ENCODE measurements at places on chromosomes 7 and 10.

- DNase-seq, result no peak
Measured at GRCh38 chr10:119450606-119451299, 91.8 kb downstream of the RGS10 start.

DNA sequence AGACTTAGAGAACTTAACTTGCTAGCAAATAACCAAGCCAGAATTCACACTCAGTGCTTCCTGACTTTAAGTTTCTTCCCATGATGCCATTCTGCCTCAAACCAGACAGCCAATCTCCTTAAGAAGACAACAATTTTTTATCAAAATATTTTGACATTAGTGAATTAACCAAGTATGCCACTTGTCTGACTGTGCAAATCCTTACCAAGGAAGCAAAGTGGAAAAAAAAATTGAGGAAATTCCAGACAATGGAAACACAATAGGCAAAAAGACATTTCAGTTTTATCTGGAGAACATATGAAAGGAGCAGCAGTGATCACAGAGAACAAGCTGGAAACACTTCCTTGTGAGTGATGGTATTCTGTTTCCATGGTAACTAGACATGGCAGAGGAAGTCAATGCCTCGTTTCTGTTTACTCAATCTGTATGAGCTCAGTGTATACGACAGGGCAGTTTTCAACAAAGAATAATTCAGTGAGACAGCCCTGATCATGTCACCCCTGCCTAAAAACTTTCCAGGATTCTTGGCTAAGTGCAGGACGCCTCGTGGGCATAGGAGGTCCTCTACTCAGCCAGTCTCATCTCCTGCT lies 114.2 kb downstream of the DYNC1I1 start:
- no peak for DNase-seq

- no peak for DNase-seq
Measured at GRCh38 chr10:132048294-132048667, 17.5 kb upstream of the JAKMIP3 start.

GRCh38 chr10:56135828-56136227 lies 225.2 kb downstream of the ZWINT start:
- no peak for DNase-seq

GRCh38 chr7:31494421-31494820 lies 19.5 kb upstream of the ITPRID1 start:
- no peak for DNase-seq

DNA sequence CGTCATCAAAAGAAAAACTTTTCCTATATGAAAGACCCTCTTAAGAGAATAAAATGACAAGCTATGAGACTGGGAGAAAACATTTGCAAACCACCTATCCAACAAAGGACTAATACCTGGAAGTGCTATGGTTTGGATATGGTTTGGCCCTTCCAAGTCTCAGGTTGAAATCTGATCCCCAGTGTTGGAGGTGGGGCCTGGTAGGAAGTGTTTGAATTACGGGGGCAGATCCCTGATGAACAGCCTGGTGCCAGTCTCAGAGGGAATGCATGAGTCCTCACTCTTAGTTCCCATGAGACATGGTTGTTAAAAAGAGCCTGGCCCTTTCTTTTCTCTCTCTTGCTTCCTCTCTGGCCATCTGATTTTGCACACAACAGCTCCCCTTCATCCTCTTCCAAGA lies 6.3 kb downstream of the ALDH18A1 start:
- DNase-seq, result no peak

DNA sequence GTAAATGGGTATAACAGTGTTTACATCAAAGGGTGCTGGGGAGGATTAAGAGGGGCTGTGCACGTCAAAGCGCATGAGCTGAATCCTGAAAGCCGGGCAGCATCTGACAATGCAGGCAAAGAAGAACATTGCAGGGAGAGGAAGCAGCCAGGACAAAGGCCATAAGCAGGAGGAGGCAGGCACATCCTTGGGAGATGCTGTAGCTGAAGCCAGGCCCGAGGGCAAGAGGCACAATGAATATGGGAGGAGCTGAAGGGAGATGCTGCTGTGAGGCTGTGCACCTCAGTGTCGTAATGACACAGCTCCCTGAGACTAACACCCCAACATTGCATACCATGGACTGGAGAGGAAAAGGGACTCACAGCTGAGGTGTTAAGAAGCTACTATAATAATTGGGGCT lies 129.2 kb downstream of the BTAF1 start:
- DNase-seq, result no peak

- DNase-seq, result no peak
Measured at GRCh38 chr10:20372748-20373147, 524.4 kb downstream of the NEBL start.

GRCh38 chr10:72472306-72472705 lies 117.6 kb upstream of the DNAJB12 start:
- no peak for DNase-seq

DNA sequence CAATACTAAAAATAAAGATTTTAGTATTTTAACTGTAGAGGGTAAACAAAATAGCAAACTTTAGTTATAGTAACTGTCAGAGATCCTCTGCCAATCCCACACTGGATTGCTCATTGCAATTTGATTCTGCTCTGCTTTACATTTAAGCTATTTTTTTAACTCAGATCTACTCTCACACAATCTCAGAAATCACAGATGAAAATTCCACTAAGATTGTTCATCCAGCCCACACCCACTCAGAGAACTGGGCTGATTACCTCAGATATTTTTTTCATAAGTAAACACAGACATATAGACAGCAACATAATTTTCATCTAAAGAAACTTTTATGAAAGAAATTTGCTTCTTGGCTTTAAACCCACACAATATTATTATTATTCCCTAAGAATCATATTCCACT lies 7.0 kb downstream of the OSBPL3 start:
- no peak for DNase-seq

DNA sequence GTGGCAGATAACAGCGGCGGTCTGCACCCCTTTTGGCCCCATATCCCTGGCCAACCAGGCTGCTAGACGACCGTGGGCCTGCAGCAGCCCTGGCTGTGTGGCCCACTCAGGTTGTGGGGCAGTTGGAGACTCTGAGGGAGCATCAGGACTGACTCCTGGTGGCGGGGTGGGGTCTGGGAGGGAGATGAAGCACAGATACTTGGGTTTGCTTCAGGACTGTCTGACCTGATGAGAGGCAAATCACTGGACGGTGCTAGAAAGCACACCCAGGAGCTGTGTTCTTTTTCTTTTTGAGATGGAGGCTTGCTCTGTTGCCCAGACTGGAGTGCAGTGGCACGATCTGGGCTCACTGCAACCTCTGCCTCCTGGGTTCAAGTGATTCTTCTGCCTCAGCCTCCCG lies 28.2 kb downstream of the BAMBI start:
- no peak for DNase-seq

DNA sequence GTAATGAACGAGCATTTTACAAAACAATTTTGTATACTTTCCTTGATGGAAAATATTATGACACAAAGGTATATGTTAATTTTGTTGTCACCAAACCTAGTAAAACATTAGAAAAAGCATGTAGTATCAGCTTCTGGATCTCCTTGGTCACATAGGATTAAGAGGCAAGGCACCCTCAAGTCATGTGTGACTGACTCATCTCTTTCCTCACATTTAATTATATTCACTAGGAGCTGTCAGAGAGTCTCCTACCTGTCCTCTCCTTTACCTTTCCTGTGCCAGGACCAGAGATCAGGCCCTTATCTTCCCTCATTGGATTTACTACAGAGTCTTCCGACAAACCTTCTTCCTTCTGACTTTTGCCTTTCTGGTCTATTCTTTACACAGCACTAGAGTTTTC lies 111.3 kb upstream of the RPA3 start:
- DNase-seq, result no peak

DNA sequence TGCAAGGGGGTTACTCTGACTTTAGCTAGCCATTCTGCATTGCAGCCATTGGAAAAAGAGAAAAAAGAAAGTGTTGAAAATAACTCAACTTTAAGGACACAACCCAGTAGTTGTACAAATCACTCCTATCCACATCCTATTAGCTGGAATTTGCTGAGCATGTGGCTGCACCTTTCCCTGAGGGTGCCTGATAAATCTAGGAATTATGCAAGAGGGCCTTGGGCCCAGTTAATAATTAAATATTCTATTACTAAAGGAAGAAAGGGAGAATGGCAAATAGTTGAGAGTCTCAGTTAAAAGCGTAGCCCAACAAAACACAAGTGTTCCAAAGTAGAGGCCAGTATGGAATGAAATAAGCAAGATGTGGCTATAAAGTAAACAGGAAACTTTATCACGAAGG lies 200.9 kb upstream of the CNTNAP2 start:
- DNase-seq, result no peak

DNA sequence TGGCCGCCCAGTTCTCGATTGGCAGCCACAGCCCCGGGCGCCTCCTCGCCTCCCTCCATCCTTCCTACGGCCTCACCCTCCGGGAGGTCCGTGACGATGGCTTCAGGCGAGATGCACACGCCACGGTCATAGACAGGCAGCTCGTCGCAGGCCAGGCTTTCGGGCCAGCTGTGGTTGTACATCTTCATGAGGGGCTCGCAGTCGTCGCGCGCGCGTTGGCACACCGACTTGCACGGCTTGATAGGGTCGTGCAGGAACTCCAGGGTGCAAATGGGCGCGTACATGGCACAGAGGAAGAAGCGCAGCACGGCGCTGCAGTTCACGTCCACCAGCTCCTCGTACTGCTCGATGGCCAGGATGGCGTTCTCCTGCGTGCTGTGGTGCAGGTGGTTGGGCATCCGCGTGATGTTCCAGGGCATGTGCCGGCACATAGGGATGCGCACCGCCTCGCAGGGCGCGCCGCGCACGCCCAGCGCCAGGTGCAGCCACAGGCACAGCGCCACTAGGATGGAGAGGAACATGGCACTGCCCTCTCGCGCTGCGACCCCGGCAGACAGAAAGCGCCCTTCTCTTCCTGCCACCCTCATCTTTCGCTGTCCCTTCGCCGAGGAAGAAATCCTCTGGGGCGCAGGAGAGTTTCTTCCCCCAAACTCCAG lies 472 bp downstream of the SFRP4 start:
- no peak for DNase-seq

- no peak for DNase-seq
Measured at GRCh38 chr10:78078539-78079330, 45.1 kb downstream of the RPS24 start.

DNA sequence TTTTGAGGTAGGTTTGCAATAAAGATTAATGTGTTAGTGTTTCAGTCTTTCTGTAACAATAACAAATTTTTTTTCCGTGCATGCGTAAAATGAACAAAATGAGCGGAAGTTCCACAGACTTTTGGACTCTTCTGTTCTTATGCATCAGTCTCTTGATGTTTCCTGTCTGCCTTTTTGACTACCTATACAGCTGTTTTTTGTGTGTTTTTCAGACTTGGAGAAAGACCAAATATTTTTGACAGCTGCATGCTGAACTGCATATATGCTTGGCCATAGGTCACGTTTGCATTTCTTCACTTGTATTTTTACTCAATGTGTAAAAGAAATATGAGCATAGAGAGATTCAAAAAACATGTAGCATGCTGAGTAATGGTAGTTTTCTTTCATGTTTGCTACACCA lies 119.3 kb downstream of the BBS9 start:
- no peak for DNase-seq

- no peak for DNase-seq
Measured at GRCh38 chr10:3420527-3421469, 248.2 kb upstream of the PITRM1 start.

DNA sequence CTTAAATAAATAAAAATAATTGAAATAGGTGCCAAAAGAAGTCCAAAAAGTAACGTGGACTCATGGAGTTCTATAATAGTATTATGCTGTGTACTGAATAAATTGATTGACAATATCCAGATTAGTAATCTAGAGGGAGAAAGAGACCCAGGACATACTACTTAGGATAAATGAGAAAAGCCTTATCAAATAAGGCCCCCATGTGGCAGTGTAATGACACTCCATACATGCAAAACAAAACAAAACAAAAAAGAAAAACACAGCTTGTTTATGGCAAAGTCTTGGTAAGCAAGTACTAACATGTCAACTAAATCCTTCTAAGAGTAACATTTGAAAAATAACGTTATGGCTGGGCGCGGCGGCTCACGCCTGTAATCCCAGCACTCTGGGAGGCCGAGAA lies 3.6 kb upstream of the RUNDC3B start:
- no peak for DNase-seq

DNA sequence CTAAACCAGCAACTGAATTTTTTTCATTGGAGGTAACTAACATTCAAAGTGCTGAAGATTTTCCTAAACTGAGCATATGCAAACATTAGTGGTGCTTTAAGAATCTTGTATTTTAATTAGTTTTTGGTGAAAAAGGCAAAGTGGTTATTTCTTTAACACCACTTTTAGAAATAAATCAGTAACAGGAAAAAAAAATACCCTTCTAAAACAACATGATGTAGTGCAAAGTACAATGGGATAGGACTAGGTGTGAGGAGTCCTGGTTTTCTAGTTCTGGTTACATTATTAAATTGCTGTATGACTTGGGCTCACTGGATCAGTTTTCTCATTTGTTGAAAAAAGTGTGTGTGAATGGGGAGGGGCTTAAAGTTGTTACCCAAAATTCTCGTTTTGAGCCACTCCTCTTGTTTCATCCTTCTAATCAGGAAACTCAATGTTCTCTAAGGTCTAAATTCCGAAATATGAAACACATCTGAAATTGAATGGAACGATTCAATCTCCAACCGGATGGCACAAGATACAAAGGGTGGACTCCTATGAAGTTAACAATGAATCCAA lies 1.8 kb downstream of the WASL start:
- DNase-seq, result no peak

DNA sequence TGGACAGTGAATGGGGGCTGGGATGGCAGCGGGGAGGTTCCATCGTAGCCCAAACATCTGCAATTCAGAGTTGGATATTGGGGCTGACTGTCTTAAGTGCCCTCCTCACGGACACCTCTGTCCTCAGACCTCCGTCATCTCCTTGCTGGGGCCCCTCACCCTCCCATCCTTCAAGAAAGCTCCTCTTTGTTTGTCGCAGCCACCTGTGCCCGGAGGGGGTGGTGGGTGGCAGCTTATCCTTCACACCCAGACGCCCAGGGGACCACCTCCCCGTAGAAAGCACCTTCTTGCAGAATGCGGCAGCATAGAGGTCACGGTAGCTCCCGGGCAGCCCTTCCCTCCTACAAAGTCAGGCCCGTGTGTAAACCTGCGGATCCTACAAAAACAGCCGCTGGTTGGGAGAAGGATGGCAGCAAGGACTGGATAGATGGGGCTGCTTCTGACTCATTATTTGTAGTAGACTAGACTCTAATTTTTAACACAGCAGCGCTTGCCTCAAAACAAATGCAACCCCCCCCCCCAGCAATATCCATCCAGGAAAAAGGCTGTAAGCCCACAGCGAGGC lies 1.3 kb upstream of the PTPRN2 start:
- no peak for DNase-seq

DNA sequence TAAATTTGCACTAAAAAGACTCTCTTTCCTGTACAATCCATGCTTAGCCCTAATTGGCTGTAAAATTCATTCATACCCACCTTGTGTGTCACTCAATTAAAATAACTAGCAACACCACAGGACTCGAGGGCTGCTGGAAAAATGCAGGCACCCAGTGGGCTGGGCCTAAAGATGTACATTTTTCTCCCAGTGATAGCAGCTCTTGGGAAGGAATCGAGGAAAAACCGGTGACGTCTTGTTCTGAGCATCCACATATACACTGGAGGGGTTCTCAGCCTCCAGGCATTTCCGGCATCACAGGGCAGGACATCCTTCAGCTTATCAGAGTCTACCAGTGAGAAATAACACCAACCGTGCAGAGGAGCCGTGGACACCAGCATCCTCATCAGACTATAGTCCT lies 85.8 kb upstream of the PITRM1 start:
- no peak for DNase-seq
